Stimulated activated CD8-positive, alpha-beta memory T cell treated with anti-CD3 and anti-CD28 coated beads, Interleukin-2, amount 100 ng/mL, for 1 hour (primary cell): ENCODE measurements at places on chromosomes 2 and 18.
A peak's percentile ranks its signal among the peaks of the same experiment; 100 is the strongest.

DNA sequence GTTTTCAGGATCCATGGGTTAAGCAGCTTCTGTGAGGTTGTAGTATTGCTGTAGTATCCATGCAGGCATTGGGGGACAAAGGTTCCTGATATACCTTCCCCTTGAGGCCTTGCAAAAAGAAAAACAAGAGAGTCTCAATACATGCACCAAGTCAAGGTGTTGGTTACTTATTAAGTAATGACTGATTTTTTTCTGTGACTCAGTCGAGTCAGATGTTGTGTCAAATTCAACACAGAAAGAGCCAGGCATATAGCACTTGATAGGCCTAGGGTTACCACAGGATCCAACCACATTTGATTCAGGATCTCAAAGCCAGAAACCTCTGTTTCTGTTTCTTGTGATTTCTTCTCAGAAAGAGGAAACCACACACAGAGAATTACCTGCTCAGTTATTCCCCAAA is 24.9 kb upstream of the CD8A start:
- no peak for DNase-seq

GRCh38 chr2:201407265-201407664 is 44.0 kb downstream of the TRAK2 start:
- DNase-seq: no peak

DNA sequence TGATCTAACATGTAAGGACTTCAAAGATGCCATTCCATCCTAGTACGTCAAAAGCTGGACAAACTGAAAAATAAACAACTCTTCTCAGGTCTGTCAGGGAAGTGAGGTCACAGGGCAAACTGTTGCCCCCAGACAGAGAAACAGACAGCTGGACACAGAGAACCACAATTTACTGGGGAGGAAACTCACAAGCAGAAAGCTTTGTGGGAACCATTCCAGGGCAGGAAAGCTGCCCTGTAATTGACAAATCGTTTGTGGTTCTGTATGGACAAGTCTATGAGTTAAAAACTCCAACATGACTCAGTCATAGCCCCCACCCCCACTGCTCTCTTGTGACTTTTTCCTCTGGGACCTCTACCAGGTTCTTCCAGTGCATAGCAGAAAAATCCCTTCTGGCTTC is 28.4 kb downstream of the MCEE start:
- DNase-seq: no peak

- DNase-seq: no peak
Measured at GRCh38 chr18:69590150-69590549, 189.5 kb downstream of the DOK6 start.

GRCh38 chr2:218799990-218800389 is 18.0 kb downstream of the CYP27A1 start:
- DNase-seq: no peak

DNA sequence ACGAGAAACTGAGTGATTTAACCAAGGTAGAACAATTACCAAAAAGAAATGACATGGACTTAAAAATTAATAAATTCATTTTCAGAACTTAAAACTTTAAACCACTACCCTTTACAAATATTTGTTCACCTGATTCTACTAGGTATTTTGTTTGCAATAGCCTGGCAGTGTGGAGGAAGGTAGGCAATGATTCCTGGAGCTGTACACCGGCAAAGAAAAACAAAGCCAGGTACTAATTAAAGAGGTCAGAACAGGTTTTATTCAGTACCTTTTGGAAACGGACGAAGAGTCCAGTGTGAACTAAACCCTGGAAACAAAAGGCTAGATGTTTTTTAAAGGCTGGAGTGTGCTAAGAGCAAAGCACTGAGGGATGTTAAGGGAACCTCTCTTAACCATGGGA is 561.3 kb upstream of the FSHR start:
- no peak for DNase-seq

- no peak for DNase-seq
Measured at GRCh38 chr2:22238967-22239366, 1115.2 kb downstream of the TDRD15 start.

GRCh38 chr2:156647377-156648010 is 211.3 kb downstream of the GPD2 start:
- no peak for DNase-seq

GRCh38 chr2:88090446-88091283 is 23.0 kb downstream of the SMYD1 start:
- DNase-seq: no peak

GRCh38 chr2:167761465-167762136 is 485.8 kb downstream of the STK39 start:
- DNase-seq: no peak

- DNase-seq: no peak
Measured at GRCh38 chr2:135457279-135457678, 73.7 kb downstream of the ZRANB3 start.

- DNase-seq: no peak
Measured at GRCh38 chr2:119240311-119241204, 16.9 kb downstream of the STEAP3 start.

DNA sequence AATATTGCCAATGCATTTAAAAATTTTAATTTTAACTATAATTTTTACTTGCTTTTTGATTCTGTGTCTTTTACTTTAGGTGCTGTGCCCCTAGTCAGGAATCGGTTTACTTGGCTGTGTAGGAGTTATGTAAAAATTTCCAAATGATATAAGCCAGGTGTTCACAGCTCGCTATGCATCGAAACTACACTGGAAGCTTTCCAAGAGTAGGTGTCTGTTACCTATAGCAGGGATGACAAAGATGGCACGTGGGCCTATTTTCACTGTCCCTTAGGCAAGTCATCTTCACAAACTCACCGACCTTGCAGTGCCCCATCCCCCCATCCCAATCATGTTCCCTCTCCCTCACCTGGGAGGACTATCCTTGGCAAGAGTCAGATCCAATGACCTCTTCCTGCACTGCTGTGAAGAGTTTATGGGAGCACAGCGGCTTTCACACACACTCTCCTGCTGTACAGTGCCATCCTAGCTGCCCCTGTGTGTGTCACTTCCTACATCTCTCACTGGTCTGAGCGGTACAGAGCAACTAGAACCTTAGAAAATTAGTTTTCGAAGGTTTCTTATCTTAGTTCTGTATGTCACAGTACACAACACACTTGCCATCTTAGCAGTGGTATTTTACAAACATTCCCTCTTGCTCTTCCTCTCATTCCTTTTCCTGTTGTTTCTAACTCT is 49.2 kb upstream of the NAB1 start:
- DNase-seq: no peak

DNA sequence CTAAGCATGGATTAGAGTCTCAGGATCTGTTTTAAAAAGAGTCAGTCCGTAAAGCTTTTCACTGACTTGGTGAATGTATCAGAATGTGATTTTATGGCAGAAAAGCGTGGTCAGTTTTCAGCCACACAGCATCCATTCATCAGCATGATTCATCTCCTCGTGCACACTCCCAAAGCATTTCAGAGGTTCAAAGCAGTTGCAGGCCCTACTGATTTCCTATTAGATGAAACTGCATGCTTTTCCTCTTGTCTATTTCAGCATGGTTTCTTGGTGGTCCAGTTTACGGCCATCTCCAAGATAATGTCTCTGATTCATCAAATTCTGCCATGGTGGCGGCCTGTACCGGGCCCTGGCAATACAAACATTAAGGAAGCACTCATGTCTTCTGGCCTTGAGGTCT is 4.8 kb upstream of the PARD6G start:
- DNase-seq: no peak

DNA sequence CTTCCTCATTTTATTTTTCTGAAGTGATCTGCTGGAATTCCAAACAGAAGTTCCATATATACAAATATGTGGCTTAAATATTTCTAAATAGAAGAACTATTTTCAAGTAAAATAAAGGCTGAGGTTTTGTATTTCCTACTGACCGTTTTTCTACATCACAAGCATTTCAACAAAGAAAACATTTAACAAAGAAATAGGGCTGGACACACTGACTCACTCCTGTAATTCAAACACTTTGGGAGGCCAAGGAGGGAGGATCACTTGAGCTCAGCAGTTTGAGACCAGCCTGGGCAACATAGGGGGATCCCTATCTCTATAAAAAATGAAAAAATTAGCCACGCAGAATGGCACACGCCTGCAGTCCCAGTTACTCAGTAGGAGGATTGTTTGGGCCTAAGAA is 44.6 kb downstream of the TANK start:
- no peak for DNase-seq

GRCh38 chr18:36424741-36425142 is 127.2 kb downstream of the FHOD3 start:
- DNase-seq: no peak

DNA sequence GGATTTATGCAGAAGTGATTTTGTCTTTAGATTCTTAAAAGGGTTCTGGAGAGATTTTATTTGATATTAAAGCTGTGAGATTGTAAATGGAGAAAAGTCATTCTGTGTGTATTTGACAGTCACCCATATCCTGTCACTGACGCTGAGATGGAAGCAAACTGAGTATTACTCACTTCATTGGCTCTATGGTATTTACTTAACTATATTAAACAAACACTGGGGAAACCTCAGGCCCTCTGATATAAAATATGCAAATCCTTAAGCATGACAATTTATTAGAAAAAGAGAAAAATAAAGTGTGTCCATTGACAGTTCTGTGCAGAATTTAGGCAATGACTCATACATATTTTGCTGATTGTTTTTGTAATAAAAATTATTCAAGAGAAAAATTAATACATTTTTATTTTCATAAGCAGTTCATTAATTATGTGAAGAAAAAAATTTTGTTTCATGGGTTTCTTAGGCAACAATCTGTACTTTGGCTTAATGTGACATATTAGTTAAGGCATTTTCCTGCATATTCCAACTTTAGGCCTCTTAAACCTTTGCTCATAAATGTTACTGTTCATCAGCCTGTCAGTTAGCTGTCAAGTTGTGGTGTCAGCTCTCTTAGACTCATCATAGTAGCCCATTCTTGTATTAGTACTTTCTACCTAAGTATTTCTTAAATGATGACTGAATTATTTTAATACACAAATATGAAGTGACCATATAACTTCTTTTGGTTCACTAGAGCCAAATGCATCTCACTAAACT is 99.9 kb downstream of the PARD3B start:
- no peak for DNase-seq

GRCh38 chr2:6877402-6878304 is at the start of gene RSAD2:
TSS of gene RSAD2 (plus strand) at chr2:6877777. CDS start at chr2:6877801, 24 bp downstream.
- DNase-seq: peak; percentile 19

GRCh38 chr2:113253453-113253852 is 25.3 kb downstream of the PAX8 start:
- DNase-seq: no peak

DNA sequence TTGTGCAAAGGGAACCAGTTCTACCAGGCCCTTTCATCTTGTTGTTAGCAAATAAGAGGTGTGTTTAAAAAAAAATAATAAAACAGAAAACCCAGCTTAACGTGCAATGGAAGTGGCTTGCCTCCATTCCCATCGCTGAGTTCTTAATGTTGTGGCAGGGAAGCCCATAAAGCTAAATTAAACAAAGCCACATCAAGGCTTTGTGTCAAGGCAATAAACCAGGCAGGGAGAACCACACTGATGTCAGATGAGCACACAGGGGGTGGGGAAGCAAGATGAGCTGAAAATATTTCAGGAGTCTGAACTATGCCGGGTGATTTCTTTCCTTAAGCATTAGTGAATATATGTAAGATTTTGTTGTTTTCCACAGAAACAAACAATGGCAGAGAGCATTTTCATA is 73.5 kb downstream of the PHLPP1 start:
- no peak for DNase-seq

DNA sequence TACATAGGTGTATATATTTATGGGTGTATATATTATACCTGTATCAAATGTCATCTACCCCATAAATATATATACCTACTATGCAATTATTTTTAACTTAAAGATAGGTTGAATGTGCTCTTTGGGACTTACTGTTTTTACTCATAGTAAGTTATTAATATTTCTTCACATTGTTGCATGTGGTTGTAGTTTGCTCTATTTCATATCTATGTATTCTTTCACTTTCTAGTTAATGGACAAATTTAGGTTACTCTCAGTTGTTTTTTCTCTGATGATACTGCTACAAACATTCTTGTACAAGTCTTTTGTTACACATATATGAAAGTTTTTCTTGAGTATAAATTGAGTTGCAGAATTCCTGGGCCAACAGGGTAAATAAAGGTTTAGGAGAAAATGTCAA is 601.8 kb upstream of the ID2 start:
- no peak for DNase-seq

DNA sequence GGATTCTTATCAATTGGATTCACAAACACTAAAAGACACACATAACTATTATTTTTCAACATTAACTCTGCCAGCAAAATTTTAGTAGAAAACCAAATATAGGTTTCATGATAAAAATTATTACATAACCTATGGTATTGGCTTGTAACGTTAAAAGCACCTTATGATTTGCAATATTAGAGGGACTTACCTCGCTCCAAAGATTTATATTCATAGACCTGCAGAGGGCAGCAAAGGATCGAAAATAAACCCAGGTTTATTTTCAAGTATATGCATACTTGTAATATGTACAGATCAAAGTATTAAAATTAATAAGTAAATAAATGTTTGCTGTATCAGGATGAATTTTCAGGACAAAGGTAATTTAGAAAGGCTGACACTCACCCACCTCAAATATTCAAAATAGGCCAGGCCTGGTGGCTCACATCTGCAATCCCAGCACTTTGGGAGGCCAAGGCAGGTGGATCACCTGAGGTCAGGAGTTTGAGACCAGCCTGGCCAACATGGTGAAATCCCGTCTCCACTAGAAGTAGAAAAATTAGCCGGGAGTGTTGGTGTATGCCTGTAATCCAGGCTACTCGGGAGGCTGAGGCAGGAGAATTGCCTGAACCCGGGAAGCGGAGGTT is 45.3 kb downstream of the LRPPRC start:
- DNase-seq: no peak

DNA sequence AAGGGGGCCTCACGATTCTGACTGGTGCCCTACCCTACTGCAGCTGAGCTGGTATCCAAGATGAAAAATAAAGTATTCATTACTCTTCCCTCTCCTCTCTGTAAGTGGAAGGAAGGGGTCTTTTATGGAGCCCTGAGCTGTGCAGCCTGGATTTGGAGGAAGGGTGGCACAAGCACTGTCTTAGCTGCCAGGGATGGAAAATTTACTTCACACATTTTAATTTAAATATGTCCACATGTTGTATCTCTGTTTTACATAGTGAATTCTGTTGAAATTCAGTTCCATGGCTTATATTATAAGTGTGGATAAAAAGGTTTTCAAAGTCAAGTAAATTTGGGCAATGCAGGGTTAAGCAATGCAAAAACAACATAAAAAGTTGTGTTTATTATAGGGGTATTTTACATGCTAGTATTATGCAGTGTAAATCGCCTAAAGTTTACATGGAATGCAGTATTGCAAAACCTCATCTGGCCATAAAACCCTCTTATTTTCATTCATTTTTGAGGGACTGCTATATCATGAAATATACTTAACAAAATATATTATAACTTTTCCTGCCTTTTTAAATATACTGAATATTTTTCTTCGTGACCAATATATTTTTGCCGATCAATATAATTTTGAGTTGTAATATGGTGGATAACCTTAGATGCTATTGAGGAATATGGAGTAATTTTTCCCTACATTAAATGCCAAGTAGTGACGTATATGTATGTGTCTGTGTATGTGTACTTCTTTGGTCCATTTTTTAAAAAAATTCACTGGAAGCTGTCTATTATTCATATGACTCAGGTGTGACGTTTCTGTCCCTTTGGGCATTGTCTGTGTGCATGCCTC is 333.9 kb upstream of the CYRIA start:
- DNase-seq: no peak

- no peak for DNase-seq
Measured at GRCh38 chr18:50277942-50278341, 3.4 kb downstream of the MBD1 start.

- no peak for DNase-seq
Measured at GRCh38 chr2:238669046-238669445, 178.8 kb upstream of the TWIST2 start.

- no peak for DNase-seq
Measured at GRCh38 chr2:106363791-106364190, 104.4 kb downstream of the RGPD3 start.
